ENCODE measurements at places on chromosomes 4 and X. TPM values are rescaled to one million over a fixed set of nuclear protein-coding genes. Genes with fewer than 3 reads are reported as not detected.
A peak's percentile ranks its signal among the peaks of the same experiment; 100 is the strongest.

- peaks cover 12% of the 10 kb centered on the region for H3K36me3 ChIP-seq
- peak; percentile 93 for DNase-seq
- no peaks in the 10 kb centered on the region for H3K27me3 ChIP-seq
- peak within 1 kb of the TSS; percentile 80 for H3K27ac ChIP-seq
Observed at GRCh38 chr4:94451695-94452475, at the start of gene PDLIM5. Gene PDLIM5 (plus strand): TSS chr4:94451942. CDS start chr4:94455289, 3,347 bp downstream.

DNA sequence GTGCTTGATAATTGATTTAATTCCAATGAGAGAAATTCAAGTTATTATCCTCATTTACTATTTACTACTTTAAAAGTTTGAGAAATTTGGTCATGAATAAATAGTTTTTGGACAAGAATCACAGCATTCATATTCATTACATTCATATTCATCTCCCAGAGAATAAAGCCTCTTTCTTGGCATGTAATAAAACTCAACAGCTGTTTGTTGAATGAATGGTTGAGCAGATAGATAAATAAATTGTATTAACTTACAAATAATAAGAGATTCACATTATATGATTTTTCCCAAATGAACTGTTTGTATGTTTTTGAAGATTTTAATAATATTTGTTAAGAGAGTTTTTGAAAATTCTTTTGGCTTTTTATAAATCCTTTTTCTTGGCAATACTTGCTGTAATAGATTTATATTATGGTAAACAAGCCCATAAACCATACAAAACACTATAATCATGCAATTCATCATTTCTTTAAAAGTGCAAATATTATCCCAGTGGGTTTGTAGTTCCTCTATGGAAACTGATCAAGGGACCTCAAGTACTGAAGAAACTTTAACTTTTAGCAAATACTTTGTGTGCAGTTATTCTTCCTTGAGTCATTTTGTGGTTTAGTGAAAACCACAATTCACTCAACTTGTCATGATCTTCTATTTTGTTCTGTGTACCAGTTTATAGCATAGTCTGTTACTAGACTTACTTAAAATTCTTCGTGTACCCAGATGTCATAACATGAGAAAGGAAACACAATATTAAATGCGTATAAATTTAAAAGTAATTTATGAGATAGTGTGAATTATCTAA, 371.8 kb downstream of the ADGRL3 start:
- no peak overlapping the region for H3K4me3 ChIP-seq
- no peaks in the 10 kb centered on the region for H3K27me3 ChIP-seq
- DNase-seq = no peak
- H3K4me1 ChIP-seq = no peaks in the 10 kb centered on the region
- no peak overlapping the region for H3K27ac ChIP-seq

- H3K4me3 ChIP-seq = no peak overlapping the region
- no peaks in the 10 kb centered on the region for H3K36me3 ChIP-seq
- DNase-seq = no peak
- H3K27me3 ChIP-seq = no peaks in the 10 kb centered on the region
- H3K27ac ChIP-seq = no peak overlapping the region
- no peaks in the 10 kb centered on the region for H3K4me1 ChIP-seq
Observed at GRCh38 chrX:139803224-139803623, 95.3 kb upstream of the MCF2 start.

DNA sequence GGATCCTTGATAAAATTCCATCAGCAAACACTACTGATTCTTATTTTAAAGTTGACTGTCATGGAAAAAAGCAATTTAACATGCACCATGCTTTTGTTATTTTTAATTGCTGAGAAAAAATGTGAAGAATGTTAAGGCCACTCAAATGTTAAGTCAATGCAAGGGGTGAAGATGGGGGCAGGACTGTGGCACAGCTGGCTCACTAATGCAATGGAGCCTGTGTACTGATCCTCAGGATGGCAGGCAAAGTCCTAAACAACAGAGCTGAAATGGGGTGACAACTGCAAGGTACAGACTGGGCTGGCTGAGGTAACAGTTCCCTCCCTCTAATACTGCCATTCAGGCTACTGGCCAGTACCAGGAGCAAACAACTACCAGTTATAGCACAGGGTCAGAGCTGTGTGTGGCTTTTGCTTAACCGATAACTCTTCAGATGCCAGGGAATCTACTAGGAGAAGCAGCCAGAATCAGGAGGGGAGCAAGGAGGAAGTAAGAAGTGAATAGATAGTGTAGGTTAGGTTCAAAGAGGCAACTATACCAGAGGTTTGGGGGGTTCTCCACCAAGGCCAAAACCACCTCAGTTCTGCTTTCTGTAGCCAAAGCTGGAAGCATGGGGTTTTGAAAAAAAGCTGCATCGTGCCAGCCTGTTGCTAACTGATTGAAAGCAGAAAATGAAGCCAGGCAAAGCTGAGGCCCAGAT, 372.6 kb downstream of the OPHN1 start:
- no peaks in the 10 kb centered on the region for H3K36me3 ChIP-seq
- no peak overlapping the region for H3K27ac ChIP-seq
- H3K4me1 ChIP-seq = no peaks in the 10 kb centered on the region
- peak; percentile 3 for DNase-seq

- no peaks in the 10 kb centered on the region for H3K4me1 ChIP-seq
- H3K27me3 ChIP-seq = no peaks in the 10 kb centered on the region
- DNase-seq = no peak
- no peak overlapping the region for H3K27ac ChIP-seq
- H3K4me3 ChIP-seq = no peak overlapping the region
Observed at GRCh38 chr4:7233601-7234000, 41.3 kb downstream of the SORCS2 start.

DNA sequence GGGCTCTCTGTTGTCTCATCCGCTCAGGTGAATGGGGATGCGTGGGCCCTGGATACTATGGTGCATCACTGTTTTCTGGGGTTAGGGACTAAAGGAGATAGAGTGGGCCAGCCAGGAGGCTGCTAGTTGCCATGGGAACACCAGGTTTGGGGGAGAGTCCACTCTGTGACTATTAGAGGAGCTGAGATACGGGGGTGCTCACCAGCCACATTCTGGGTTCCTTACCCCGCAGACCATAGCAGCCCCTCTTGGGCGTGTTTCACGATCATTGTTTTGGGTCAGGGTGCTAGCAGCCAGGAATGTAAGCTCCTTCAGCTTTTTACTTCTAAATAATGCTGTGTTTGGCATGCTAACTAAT, 4.6 kb downstream of the EFNB1 start:
- no peak overlapping the region for H3K27ac ChIP-seq
- H3K4me1 ChIP-seq = peaks cover 10% of the 10 kb centered on the region
- no peaks in the 10 kb centered on the region for H3K27me3 ChIP-seq
- no peaks in the 10 kb centered on the region for H3K36me3 ChIP-seq

GRCh38 chr4:16685536-16685935, 212.9 kb downstream of the LDB2 start:
- no peaks in the 10 kb centered on the region for H3K36me3 ChIP-seq
- H3K4me3 ChIP-seq = no peak overlapping the region
- peak overlapping the region; percentile 79 for H3K27ac ChIP-seq
- H3K27me3 ChIP-seq = no peaks in the 10 kb centered on the region
- DNase-seq = no peak
- peaks cover 33% of the 10 kb centered on the region for H3K4me1 ChIP-seq

DNA sequence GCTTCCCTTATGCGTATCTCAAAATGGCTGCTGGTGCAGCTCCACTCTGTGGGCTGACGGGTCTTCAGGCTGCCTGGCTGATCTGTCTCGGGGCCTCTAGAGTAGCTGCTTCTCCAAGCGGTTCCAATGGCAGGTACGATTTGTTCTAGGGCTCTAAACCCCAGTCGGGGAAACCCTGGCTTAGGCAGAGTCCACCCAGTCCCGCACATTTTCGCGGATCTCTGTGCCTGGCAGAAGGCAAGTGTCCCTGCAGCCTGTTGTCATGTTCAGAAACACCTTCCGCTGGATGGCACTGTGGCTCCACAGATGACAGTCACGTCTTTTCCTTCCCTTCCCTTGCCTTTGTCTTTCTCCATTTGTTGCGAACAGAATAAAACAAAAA, 54.4 kb downstream of the NBDY start:
- no peak overlapping the region for H3K4me3 ChIP-seq
- H3K36me3 ChIP-seq = no peaks in the 10 kb centered on the region
- no peaks in the 10 kb centered on the region for H3K27me3 ChIP-seq
- no peak for DNase-seq

DNA sequence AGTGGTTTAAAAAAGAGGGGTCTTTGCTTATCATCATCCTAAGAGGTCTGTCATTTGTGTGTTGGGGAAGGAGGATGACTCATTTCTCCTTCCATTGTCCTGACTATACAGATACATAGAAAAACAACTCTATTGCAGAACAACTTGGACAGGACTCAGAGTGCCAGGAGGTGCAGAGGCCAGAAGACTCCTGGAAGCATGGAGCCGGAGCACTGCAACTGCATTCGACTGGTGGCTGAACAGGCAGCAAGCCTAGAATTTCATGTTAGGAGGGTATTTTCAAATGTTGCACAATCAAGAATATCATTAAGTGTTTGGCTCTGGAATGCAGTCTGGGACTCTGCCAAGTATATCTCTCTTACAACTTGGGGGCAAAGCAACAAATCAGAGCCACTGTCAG, 35.0 kb upstream of the MAML3 start:
- DNase-seq = peak; percentile 82
- no peak overlapping the region for H3K4me3 ChIP-seq

GRCh38 chrX:53374222-53374820, 48.1 kb downstream of the SMC1A start:
- no peak overlapping the region for H3K4me3 ChIP-seq
- no peaks in the 10 kb centered on the region for H3K4me1 ChIP-seq
- H3K27me3 ChIP-seq = no peaks in the 10 kb centered on the region
- H3K36me3 ChIP-seq = peaks cover 2% of the 10 kb centered on the region
- no peak for DNase-seq

DNA sequence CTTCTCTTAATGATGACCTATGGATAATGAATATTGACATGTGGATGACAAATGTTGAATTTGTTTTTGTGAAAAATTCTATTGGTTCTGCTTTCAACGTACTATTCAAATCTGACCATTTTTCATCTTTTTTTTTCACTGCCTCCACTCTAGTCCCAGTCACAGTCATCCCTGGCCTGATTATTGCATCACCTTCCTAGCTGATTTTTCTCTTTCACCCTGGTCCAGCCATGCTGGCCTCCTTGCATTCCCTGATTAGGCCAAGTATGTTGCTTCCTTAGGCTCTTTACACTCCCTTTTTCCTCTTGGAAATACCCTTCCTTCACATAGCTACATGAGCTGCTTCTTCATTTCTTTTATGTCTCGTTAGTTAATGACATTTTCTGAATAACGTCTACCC, 58.1 kb upstream of the MAP9 start:
- no peaks in the 10 kb centered on the region for H3K4me1 ChIP-seq
- no peaks in the 10 kb centered on the region for H3K36me3 ChIP-seq
- DNase-seq = no peak
- no peaks in the 10 kb centered on the region for H3K27me3 ChIP-seq
- H3K4me3 ChIP-seq = no peak overlapping the region

Gene NAA15
- 57.0 TPM for total RNA-seq

Gene MAGEA10
- not detected for total RNA-seq

Gene EPGN
- total RNA-seq = not detected

Gene DEFB131A
- not detected for total RNA-seq
